Endothelial cell (in vitro differentiated cells): ENCODE measurements at places on chromosomes 4 and X. TPM values are rescaled to one million over a fixed set of nuclear protein-coding genes. Genes with fewer than 3 reads are reported as not detected.

- DNase-seq: no peak
These were observed 17.8 kb upstream of the LRCH2 start for GRCh38 chrX:115251458-115252233.

DNA sequence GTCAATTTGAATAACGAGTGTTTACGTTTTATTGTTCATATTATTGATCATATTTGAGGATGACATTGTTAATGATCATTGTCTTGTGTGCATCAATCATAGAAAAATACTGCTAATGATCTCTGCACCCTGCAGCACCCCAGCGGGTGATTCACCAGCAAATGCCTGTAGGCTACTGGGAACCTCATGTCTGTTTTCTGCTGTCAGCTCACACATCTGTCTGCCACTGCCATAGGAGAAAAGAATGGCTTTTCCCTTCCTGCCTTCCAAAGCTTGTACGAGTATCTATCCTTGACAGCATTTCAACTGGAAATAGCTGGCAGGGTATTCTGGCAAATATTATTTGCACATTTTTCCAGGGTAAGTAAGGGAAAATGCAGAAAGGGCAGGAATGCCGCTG lies 272.1 kb upstream of the TRAM1L1 start:
- no peak for DNase-seq

GRCh38 chr4:165682611-165683010 lies 190.4 kb upstream of the TLL1 start:
- no peak for DNase-seq

DNA sequence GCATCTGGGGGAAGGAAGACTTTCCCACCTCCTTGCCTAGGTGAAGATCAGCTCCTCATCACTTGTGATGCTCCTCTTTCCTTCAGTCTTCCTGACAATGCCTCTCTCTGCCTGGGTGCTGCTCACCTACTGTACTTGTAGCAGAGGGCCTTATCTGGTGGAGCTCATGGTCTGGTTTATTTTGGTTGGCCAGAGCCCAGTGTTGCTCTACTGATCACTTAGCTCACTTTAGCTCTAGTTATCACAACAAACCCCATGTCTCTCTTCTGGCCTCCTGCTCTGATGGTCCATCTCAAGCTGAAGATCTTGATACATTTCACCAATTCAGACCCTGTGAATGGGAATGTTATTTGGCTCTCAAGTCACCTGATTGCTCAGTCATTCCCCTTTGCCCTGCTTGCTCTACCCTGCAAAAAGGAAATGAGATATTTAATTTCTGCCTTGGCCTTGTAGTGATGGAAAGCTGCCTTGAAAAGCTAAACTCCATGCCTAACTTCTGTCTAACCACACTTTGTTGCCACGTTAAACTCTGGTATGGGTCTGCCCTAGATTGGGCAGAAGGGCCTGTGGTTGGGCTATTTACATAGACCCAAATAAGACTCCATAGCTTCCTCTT lies 30.3 kb upstream of the ADH1C start:
- no peak for DNase-seq

DNA sequence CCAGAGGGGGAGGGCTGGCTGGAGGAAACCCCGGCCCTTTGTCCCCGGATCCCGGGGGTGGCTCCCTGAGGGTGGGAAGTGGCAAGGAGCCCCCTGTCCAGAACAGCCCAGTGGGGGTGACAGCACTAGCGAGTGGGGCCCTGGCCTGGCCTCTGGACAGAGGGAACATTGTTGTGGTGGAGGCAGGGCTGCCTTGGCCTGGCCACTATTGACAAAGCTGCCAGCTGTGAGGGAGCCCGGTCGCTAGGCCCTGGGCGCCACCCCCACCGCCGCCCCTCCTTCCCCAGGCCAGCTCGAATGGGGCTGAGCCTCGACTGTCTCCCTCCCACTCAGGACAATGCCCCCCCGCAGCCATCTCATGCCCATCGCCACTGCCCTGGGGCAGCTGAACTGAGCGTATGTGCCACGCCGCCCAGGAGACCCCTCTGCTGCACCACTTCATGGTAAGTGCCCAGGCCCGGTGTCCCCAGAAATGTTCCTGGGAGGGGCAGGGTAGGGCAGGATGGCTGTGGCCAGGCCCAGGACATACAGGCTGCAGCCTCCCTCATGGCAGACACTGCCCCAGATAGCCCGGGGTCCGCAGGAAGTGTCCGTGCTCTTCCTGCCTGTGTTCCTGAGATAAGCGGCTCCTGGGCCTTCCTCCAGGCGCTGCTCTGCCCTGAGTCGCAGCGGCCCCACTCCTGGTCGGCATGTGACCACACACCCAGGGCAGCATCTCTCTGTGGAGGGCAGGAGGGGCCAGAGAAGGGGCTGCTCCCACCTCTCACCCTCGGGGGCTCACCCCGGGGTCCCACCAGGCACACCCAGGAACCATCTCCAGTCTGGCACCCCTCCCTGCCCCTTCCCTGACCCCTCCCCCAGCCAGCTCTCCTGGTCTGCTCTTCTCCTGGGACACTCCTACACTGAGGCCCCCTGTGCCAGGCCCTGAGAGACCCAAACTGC lies 1.4 kb downstream of the PLXNB3 start:
- DNase-seq: peak; percentile 45

Gene CLDN22
- not detected for total RNA-seq
